DMS53 (cell line): ENCODE measurements at places on chromosomes 7 and 10.
A peak's percentile ranks its signal among the peaks of the same experiment; 100 is the strongest.

DNA sequence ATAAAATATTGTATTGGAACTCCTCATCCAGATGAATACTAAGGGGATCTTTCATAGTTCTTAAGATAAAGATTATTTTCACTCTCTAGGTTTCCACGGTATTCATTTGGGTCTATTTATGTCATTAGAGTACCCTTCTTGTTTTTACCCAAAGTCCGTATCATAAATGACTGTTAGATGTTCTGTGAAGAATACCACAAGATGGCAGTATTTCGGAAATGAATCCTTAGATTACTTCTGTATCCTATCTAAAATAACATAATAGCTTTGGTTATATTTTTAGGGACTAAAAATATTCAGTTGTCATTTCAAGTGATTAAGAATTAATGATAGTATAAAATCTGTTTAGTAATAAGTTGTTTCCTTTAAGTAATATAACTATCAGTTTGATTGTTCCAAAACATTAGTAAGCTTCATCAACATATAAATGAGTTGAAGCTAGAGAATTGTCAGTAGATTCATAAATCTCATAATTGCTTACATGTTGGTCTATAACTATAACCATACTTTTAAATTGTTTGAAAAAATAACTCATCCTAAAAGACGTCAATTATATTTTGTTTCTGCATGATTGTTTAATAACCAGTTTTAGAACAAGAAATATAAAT lies 337.5 kb upstream of the KCND2 start:
- DNase-seq = peak; percentile 79

- DNase-seq = no peak
Measured at GRCh38 chr7:55563596-55564325, 8.5 kb downstream of the VOPP1 start.

GRCh38 chr7:50212666-50213621 lies 91.6 kb upstream of the IKZF1 start:
- no peak for DNase-seq

DNA sequence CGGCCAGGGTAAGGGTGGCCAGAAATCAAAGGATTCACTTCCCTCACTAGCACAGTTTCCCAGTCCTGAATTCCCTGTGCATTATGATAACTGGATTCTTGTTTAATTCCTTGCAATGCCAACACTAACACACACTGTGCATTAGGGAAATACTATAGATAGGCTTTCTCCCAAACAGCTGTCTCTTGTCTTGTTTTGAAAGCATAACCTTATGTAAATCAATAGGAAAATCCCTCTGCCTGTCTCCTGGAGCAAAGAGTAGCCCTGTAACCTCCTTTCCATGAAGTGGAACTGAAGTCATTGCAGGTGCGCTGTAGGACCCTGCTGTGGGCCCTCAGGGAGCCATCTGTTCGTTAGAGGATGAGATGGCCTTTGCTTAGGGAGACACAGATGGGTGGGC lies 82.8 kb upstream of the FAM171A1 start:
- no peak for DNase-seq

GRCh38 chr7:120413164-120413563 lies 140.2 kb downstream of the KCND2 start:
- no peak for DNase-seq

DNA sequence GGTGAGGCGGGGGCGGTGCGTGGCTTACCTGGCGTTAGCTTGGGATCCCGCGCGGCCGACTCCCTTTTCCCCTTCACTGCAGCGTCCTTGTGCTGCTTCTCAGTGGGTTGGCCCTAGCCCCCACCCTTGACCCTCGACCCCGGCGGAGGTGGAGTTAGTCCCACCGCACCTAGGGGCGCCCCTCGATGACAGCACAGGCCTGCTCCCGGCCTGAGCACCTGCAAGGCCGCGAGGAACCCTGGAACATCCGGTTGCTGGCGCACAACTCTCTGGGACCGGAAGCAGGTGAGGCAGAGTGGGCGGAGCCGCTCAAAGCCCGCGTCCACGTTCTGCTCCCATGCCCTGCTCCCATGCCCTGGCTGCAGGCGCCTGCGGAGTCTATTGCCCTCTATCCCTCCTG lies 266.9 kb downstream of the USP6NL start:
- no peak for DNase-seq

- DNase-seq = no peak
Measured at GRCh38 chr7:37231613-37232012, 217.1 kb downstream of the ELMO1 start.

DNA sequence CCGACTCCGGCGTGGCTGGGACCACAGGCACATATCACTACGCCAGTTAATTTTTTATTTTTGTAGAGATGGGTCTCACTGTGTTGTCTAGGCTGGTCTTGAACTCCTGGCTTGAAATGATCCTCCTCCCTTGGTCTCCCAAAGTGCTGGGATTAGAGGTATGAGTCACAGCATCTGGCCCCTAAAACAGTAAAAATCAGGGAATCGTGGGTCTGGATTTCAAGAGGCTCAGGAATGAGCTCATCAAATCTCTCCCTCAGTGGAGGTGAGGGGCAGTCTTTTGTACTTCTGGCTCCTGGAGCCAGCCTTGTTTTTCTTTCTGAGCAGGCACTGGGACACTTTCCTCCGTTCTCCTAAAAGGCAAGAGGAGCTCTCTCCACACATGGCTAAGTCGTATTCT lies 32.1 kb upstream of the RHEB start:
- peak; percentile 93 for DNase-seq
